ENCODE measurements at places on chromosomes 2 and 18. TPM values are rescaled to one million over a fixed set of nuclear protein-coding genes. Genes with fewer than 3 reads are reported as not detected.

Gene FKBP1B
- polyA plus RNA-seq = 151 TPM

Gene RMND5A
- 22.1 TPM for polyA plus RNA-seq

Gene DES
- 4.3 TPM for polyA plus RNA-seq

Gene PROM2
- 2.6 TPM for polyA plus RNA-seq

Gene CD28
- polyA plus RNA-seq = not detected

Gene SERPINB13
- not detected for polyA plus RNA-seq

Gene LDLRAD4
- 0.77 TPM for polyA plus RNA-seq
